ENCODE measurements at places on chromosomes 3 and 15.
A peak's percentile ranks its signal among the peaks of the same experiment; 100 is the strongest.

DNA sequence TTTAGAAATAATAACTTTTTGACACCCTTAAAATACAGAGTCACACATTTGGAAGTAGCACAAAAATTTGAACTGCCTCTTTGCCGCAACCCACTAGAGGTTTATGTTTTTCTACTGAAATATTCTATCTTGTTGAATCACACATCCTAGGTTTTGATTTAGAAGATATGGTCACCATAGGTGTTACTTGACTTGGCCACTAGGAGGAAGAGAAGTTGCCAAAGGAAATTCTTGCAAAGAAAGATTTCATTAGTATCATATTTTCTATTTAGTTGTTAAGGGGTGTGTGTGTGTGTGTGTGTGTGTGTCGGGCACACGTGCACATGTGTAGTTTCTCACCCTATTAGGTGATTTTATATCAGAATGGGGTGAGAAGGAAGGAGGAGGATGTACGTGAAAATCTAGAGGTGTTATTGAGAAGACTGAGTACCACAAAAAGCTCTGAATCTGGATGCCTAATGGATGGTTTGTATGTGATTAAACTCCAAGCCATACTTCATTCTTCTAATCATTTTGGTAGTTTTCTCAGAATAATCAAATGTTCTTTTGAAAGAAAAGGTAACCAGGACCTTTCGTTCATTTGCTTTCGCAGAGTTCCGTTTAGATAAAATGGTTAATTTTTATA is 31.5 kb downstream of the ZFAND6 start:
- no peak for DNase-seq

- no peak for DNase-seq
Observed at GRCh38 chr3:120052225-120052624, 42.0 kb downstream of the GSK3B start.

- DNase-seq = no peak
Observed at GRCh38 chr3:100299016-100299415, 35.5 kb upstream of the NIT2 start.

DNA sequence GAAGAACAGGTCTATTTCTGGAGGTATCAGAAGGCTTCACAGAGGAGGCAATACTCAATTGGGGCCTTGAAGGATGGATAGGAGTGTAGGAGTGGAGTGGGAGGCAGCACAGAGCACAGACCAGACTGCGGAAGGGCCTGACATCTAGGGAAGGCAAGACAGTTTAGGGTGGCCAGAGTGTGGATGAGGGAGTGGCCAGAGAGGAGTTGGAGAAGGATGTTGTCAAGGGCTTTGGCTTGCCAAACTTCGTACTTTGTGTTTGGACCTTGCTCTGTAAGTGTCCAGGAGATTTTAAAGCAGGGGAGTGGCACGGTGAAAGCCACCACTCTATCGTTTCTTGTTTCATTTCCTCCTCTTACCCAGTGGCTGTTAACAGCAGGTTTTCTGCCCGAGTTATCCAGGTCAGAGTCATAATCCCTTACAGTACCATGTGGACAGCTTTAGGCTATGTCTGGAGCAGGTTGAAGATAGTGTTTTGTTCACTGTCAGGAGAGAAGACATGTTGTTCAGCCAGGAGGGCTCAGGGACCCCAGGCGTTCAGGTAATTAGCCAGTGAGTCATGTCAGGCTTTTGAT is 12.3 kb downstream of the SMAD3 start:
- DNase-seq = no peak

DNA sequence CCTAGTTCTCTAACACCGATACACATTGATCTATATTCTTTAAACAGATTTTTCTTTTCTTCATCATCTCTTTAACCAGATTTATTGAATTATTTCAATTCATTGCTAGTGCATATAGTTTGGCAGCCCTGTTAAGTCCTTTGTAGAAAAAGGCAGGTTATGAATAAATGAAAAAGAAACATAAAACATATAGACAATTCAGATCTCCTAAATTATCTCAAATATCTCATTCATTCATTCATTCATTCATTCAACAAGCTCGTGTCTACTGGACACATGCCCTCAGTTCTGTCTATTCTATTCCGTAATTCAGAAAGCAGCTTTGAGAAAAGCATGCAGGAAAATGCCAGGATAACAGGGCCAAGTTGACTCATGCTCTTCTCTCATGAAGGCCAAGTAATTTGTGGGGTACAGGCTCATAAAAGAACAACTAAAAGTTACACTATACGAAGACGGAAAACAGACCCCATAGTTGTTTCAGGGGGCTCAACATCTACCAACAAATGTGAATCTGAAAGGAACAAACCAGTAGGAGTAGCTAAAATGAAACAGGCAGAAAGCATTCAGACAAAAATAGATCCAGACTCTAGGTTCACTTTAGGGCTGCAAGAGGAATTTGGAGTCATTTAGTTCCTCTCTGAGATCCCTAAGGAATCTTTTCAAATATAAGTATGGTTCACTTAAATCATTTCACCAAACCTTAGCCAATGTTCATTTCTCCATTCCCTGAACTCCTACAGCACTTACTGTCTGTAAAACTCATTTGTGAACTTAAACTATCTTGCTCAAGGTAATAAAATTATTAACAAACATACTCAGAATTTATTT is 7.5 kb downstream of the ZNF148 start:
- no peak for DNase-seq

GRCh38 chr15:53910236-53910849 is 67.9 kb upstream of the UNC13C start:
- no peak for DNase-seq

DNA sequence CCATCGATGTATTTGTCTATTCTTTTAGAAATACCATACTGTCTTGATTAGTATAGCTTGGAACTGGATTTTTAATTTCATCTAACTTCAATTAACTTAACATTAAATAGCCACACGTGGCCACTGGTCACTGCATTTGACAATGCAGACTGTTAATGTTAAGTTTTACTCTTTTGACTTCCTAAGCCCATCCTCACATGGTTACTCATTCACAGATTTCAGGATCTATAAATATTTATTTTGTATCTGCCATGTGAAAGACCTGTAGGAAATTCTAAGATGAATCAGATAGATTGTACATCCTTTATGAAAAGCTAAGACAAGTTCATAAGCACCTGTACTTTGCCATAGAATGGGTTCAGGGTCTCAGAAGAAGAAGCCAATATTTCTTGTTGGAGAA is 8.3 kb upstream of the RORA start:
- DNase-seq = no peak

GRCh38 chr15:85986741-85987140 is 92.9 kb upstream of the AGBL1 start:
- DNase-seq = no peak

GRCh38 chr3:176994891-176995781 is 202.1 kb downstream of the TBL1XR1 start:
- DNase-seq = no peak

DNA sequence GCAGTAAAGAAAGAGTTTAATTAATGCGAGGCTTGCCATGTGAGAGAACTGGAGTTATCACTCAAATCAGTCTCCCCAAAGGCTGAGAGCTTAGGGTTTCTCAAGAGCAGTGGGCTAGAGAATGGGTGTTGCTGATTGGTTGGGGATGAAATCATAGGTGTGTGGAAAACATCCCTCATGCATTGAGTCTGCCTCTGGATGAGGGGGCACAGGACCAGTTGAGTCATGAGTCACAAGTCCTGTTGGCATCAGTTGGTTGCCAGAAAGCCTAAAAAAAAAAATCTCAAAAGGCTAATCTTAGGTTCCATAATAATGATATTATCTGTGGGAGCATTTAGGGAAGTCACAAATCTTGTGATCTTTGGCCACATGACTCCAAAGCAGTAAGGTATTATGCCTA is 800.3 kb downstream of the TUSC7 start:
- no peak for DNase-seq

- peak; percentile 81 for DNase-seq
Observed at GRCh38 chr3:74643636-74644035, 29.2 kb upstream of the CNTN3 start.

DNA sequence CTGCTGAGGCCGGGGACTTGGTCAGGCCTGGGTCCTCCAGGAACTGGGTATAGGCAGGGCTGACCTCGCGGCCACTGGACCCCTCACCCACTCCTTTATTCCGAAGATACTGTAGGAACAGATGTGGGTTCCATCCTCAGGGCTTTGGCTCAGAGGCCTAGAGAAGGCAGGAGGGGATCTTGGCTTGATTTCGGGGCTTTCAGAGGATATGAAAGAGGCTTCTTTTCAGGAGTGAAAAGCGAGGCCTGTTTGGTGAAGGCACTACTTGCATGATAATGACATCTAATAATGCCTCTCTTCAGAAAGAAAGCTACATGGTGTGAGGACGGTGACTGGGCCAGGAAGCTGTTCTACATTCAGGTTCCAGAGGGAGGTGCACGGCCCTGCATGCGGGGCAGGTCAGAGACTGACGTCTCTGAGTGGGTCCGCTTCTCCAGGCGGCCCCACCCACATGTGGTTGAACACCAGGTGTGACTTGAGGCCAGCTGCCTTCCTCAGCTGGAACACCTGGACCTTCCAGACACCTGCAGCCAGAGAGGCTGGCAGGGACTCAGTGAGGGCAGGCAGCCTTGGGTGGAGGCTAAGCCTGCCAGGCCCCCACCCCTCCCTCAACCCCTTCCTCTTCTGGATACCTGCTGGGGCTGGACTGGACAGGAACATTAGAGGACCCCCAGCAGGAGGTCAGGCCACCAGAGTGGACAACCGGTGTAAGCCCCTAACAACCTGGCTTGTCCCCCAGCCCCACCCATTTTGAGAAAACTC is 31.1 kb upstream of the HHATL start:
- peak; percentile 15 for DNase-seq

- DNase-seq = no peak
Observed at GRCh38 chr3:105759442-105760078, 109.3 kb downstream of the CBLB start.

DNA sequence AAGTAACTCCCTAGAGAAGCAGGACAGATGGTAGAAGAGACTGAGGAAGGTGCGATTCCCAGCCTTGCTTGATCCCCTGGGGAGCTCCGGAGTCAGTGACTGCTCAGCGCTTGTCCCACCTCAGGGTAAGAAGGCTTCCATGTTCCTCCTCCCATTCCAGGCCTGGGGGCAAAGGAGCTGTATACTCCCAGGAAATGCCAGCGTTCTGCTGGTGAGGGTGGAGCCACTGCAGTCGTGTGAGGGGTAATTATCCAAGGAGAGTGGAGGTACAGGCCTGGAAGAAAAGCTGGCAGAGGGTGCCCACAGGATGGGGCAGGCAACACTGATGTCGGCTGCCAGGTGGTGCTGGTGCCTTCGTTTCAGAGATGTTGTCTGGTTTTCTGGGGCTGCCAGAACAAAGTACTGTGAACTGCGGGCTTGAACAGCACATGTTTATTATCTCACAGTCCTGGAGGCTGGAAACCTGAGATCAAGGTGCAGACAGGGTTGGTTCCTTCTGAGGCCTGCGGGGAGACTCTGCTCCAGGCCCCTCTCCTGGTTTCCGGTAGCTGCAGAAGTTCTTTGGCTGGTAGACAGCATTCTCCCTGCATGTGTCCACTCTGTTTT is 12.1 kb upstream of the APBA2 start:
- peak; percentile 71 for DNase-seq

- no peak for DNase-seq
Observed at GRCh38 chr3:55329849-55330248, 157.3 kb downstream of the WNT5A start.

GRCh38 chr3:146128179-146128578 is 32.8 kb downstream of the PLOD2 start:
- DNase-seq = no peak

- no peak for DNase-seq
Observed at GRCh38 chr3:114176487-114176886, 2.4 kb downstream of the DRD3 start.

GRCh38 chr3:116233711-116234357 is 211.5 kb downstream of the LSAMP start:
- no peak for DNase-seq

DNA sequence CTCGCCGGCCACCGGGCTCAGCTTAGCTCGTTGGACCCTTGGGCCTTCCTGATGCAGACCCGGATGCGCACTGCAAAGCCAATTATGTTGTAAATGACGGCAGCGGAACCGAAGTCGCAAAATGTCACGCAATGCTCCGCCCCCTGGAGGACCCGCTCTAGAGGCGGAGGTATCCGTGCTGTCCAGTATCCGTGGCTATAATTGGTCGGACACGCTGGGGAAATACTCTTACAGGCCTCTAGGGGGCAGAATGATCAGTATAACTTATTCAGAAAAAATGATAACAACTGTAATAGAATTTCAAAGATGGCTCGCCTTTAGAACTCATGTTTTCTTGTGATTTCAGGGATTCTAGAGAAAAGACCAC is at the start of gene PRR23B:
PRR23B (minus strand) TSS at position 59 of the 367 bp plus-strand sequence. CDS start 265 bp downstream, outside the sequence.
- DNase-seq = no peak

GRCh38 chr3:115823083-115823482 is 199.8 kb downstream of the GAP43 start:
- no peak for DNase-seq

DNA sequence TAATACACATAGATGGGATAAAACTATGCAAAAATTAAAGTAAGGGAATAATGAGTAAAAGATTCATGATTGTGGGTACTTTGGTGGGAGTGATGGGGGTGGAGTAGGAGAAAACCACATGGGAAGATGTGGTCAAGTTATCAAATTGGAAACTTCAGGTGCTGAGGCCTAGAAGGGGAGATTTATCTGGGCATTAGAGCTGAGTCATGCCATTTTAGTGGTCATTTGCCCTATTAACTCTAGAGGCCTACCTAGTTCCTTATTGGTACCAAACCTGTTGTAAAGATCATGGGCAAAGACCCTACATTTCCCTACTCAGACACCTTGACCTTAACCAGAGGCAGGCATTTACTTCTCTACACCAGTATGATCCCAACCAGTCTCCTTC is 125.9 kb upstream of the BCL6 start:
- DNase-seq = no peak

GRCh38 chr15:43905755-43906154 is 79.0 kb downstream of the WDR76 start:
- no peak for DNase-seq

DNA sequence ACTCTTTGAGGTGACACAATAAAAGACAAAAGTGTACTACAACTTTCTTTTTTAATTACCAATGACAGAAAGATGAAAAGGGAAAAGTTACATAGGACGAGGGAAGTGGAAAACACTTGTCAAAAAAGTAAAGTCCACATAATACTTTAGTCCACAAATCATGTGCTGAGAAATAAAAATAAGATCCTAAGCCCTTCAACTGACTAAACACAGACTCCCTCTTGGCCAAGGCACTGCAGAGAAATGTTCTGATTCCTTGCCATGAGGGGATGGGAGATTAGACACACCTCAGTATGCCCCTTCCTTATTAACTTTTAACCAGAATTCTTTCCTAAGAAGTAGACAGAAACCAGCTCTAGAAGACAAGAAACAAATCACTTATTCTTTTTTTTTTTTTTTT is 59.5 kb upstream of the TGFBR2 start:
- no peak for DNase-seq

DNA sequence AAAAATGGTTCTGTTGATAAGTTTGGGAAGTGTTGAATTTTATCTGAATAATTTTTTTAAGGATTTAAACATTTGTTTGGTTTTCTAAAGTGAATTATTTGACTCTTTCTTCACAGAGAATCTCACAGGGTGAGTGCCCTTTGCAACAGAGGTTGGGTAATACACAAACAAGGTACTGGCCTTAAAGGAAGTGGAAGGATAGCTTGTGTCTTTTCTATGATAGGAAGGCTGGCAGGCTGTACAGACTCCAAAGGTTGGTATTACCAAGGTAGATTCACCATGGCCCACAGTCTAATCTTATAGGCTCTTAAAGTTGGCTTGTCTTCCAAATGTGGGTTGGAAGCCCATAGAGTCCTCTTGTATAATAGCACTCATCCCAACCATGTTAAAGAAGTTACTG is 311.5 kb downstream of the SV2B start:
- DNase-seq = no peak

Measured in D341Med (cell line).